ENCODE measurements at places on chromosomes 1 and 21. TPM values are rescaled to one million over a fixed set of nuclear protein-coding genes. Genes with fewer than 3 reads are reported as not detected.

The USP16 gene
- total RNA-seq: 76.9 TPM

DNA sequence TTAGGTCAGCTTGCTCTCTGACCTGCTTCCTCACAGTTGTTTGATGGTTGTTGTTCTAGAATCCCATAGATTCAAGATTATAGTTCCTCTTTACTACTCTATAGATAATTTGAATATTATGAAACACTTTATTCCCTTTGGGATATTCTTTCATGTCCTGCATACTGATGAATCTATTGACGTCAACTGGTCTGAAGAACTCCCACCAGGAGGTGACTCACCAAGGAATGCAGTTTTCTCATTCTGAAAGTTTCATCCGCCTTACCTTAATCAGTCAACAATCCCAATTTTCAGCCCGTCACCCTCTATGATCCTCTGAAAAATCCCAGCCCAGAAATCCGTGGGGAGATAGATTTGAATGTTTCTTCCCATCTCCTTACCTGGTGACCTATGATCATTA, 834.1 kb upstream of the PRMT6 start:
- no peak overlapping the region for H3K4me3 ChIP-seq
- no peaks in the 10 kb centered on the region for H3K4me1 ChIP-seq
- no peaks in the 10 kb centered on the region for H3K27me3 ChIP-seq
- no peak overlapping the region for H3K27ac ChIP-seq
- H3K36me3 ChIP-seq: no peaks in the 10 kb centered on the region

GRCh38 chr1:113663165-113663951, 95.9 kb downstream of the PHTF1 start:
- H3K36me3 ChIP-seq: no peaks in the 10 kb centered on the region
- H3K4me1 ChIP-seq: no peaks in the 10 kb centered on the region
- H3K27me3 ChIP-seq: no peaks in the 10 kb centered on the region
- H3K4me3 ChIP-seq: no peak overlapping the region
- H3K27ac ChIP-seq: no peak overlapping the region
- no peak for DNase-seq

The KIFAP3 gene
- 34.3 TPM for total RNA-seq

The COX20 gene
- total RNA-seq: 24.3 TPM

The ZNF695 gene
- not detected for total RNA-seq

The EPHA8 gene
- not detected for total RNA-seq
